ENCODE measurements at places on chromosomes 4 and X. TPM values are rescaled to one million over a fixed set of nuclear protein-coding genes. Genes with fewer than 3 reads are reported as not detected.

Gene SPACA5B
- total RNA-seq: not detected

Gene FAAH2
- 10.6 TPM for total RNA-seq

Gene GRID2
- total RNA-seq: not detected

Gene TSPAN6
- total RNA-seq: 19.6 TPM

Gene SLC9A7
- total RNA-seq: 4.2 TPM

Gene ETDB
- total RNA-seq: not detected

Gene TXK
- 8.1 TPM for total RNA-seq

Gene SATL1
- total RNA-seq: not detected

Gene GSX2
- total RNA-seq: not detected

Gene CNGA1
- total RNA-seq: 2.0 TPM

Gene ITGB1BP2
- 1.7 TPM for total RNA-seq

Gene CT45A5
- total RNA-seq: not detected

Gene PLAC8
- not detected for total RNA-seq

Gene VCX3A
- total RNA-seq: not detected

- H3K27me3 ChIP-seq: no peaks in the 10 kb centered on the region
- H3K27ac ChIP-seq: no peak overlapping the region
- no peak overlapping the region for H3K4me3 ChIP-seq
- H3K36me3 ChIP-seq: no peaks in the 10 kb centered on the region
Measured at GRCh38 chr4:123050018-123050417, 127.6 kb upstream of the NUDT6 start.

DNA sequence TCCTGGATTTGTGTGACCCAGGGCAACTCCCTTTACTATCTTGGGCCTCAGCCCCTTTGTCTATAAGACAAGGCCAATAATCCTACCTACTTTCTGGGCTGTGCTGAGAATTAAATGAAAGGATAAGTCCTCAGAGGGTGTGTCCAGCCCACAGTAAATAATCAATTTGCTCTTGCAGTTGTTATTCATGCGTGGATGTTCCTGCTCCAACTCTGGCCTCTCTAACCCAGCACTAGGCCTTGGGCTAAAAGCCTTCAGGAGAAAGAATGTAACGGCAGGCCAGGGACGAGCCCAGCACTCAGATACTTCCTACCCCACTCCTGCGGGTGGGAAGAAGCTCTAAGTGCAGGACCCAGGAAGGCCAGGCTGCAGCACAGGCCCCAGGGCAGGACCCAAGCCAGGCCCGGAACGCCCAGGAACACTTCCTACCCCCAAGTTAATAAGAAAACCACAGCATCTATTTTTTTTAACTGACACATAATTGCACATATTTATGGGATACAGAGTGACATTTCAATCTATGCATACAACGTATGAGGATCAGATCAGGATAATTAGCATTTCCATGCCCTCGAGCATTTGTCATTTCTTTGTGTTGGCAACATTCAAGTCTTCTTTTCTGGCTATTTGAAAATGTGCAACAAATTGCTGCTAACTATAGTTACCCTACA lies 179.6 kb upstream of the RBPJ start:
- H3K4me1 ChIP-seq: peaks cover 27% of the 10 kb centered on the region
- H3K36me3 ChIP-seq: no peaks in the 10 kb centered on the region
- no peaks in the 10 kb centered on the region for H3K27me3 ChIP-seq
- H3K27ac ChIP-seq: peak overlapping the region; percentile 76

GRCh38 chr4:38523054-38523453 lies 140.9 kb upstream of the KLF3 start:
- no peak overlapping the region for H3K27ac ChIP-seq
- DNase-seq: no peak
- H3K4me3 ChIP-seq: no peak overlapping the region
- H3K27me3 ChIP-seq: no peaks in the 10 kb centered on the region
- no peaks in the 10 kb centered on the region for H3K36me3 ChIP-seq

- DNase-seq: no peak
- H3K27me3 ChIP-seq: no peaks in the 10 kb centered on the region
- H3K4me1 ChIP-seq: no peaks in the 10 kb centered on the region
- no peaks in the 10 kb centered on the region for H3K36me3 ChIP-seq
- H3K27ac ChIP-seq: no peak overlapping the region
Measured at GRCh38 chrX:35380808-35381700, 417.1 kb upstream of the MAGEB16 start.

- no peak for DNase-seq
- H3K4me3 ChIP-seq: no peak overlapping the region
- H3K27ac ChIP-seq: no peak overlapping the region
Measured at GRCh38 chrX:50579955-50580354, 109.3 kb upstream of the DGKK start.

DNA sequence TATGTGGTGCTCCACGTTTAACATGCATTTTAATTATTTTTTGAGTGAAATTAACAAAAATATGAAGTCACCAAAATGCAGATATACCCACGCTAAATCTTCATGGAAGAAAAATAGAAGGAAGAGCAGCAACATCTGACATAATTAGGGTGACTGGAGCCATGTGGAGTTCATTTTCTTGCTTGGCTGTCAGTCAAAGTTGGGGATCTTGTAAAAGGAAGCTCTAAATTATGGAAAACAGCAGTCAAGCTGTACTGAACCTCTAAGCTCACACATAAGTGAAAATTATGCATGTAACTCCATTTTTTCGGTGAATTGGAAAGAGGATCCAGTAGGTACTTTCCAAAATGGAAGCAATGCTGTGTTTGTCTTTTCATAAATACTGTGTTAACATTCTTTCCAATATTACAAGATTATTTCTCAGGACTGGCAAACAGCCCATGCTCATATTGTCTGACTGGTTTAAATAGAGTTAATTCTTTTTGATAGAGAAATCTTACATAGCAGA lies 9.7 kb upstream of the PDGFC start:
- no peaks in the 10 kb centered on the region for H3K4me1 ChIP-seq
- no peak for DNase-seq
- no peak overlapping the region for H3K27ac ChIP-seq
- H3K27me3 ChIP-seq: no peaks in the 10 kb centered on the region

DNA sequence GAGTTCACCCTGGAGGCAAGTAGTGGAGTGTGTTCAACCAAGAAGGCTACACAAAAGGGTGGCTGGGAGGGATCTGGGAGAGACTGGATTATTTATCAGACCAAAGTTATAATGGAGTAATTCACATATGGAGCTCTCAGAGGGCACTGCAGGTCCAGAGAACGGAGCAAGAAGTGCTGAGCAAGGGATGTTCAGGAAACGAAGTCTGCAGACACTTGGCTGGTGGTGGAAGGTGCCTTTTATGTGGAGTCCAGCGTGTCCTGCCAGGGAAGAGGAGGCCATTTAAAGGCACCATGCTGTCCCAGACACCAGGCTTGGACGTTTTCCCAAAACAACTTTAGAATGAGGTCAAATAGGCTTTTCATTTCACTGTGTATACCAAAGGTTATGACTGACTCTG lies 130.1 kb downstream of the CEP135 start:
- no peak for DNase-seq
- H3K27ac ChIP-seq: no peak overlapping the region
- no peaks in the 10 kb centered on the region for H3K36me3 ChIP-seq

DNA sequence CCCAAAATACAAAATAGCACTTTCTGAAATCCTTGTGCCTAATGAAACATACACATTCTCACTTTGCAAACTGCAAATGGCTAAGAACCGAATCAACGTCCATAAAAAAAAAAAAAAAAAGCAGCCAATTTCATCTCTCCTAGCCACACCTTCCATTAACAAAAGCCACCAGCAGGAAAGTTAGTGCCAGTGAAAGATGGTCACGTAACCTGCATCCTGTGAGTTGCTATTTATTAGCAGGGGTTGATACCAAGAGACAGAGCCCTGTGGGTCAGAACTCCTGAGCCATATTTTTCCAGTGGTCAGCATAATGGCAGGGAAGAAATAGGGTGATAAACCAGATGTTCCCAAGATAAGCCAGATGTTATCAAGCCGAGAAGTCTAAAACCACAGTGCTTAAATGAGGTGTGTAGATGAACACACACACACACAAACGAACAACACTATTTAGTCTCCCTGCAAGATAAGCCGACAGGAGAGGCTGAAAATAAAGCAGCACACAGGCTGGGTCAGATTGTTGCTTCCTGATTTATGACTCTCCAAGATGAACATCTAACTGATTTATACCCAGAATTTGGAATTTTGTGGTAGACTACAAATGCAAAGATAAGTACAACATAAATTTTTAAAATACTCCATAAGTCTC lies 11.5 kb downstream of the PPARGC1A start:
- no peak overlapping the region for H3K4me3 ChIP-seq
- no peak overlapping the region for H3K27ac ChIP-seq
- DNase-seq: no peak
- H3K4me1 ChIP-seq: no peaks in the 10 kb centered on the region

- H3K27me3 ChIP-seq: no peaks in the 10 kb centered on the region
- H3K27ac ChIP-seq: no peak overlapping the region
- DNase-seq: no peak
- no peaks in the 10 kb centered on the region for H3K4me1 ChIP-seq
Measured at GRCh38 chr4:93897559-93897958, 69.0 kb downstream of the ATOH1 start.

DNA sequence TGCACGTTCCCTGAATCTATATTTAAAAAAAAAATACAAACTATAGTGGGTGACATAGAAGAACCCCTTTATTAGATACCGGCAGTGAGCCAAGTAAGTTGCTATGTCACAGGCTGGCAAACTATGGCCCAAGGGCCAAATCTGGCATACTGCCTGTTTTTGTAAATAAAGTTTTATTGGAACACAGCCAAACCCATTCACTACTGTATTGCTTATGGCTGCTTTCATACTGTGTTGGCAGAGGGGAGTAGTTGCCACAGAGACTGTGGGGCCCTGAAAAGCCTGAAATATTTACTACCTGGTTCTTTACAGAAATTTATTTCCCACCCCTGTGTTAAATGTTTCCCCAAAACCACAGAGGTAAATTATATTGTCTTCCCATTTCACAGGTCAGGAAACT lies 71.2 kb upstream of the EGFL6 start:
- H3K36me3 ChIP-seq: no peaks in the 10 kb centered on the region
- H3K4me1 ChIP-seq: no peaks in the 10 kb centered on the region
- no peaks in the 10 kb centered on the region for H3K27me3 ChIP-seq

GRCh38 chr4:159534655-159535054 lies 431.8 kb downstream of the RAPGEF2 start:
- H3K27me3 ChIP-seq: no peaks in the 10 kb centered on the region
- no peak overlapping the region for H3K27ac ChIP-seq
- no peak for DNase-seq
- H3K4me1 ChIP-seq: no peaks in the 10 kb centered on the region

- no peaks in the 10 kb centered on the region for H3K36me3 ChIP-seq
- no peak overlapping the region for H3K27ac ChIP-seq
- no peaks in the 10 kb centered on the region for H3K27me3 ChIP-seq
- DNase-seq: no peak
- H3K4me3 ChIP-seq: no peak overlapping the region
Measured at GRCh38 chr4:26912810-26913209, 52.2 kb downstream of the STIM2 start.

- H3K4me1 ChIP-seq: no peaks in the 10 kb centered on the region
- no peak overlapping the region for H3K4me3 ChIP-seq
- no peaks in the 10 kb centered on the region for H3K27me3 ChIP-seq
- H3K27ac ChIP-seq: no peak overlapping the region
Measured at GRCh38 chr4:8779490-8779932, 92.1 kb downstream of the HMX1 start.

- H3K4me1 ChIP-seq: peaks cover 7% of the 10 kb centered on the region
- H3K27ac ChIP-seq: peak overlapping the region; percentile 67
- peak overlapping the region; percentile 50 for H3K4me3 ChIP-seq
- H3K27me3 ChIP-seq: no peaks in the 10 kb centered on the region
- H3K36me3 ChIP-seq: no peaks in the 10 kb centered on the region
Measured at GRCh38 chrX:102599951-102600579, 750 bp downstream of the ARMCX5 start.

- no peak overlapping the region for H3K4me3 ChIP-seq
- H3K27me3 ChIP-seq: no peaks in the 10 kb centered on the region
- peaks cover 6% of the 10 kb centered on the region for H3K4me1 ChIP-seq
- H3K27ac ChIP-seq: no peak overlapping the region
Measured at GRCh38 chr4:101037249-101037648, 310.1 kb downstream of the PPP3CA start.

GRCh38 chrX:130909469-130910136 lies 6.6 kb upstream of the ENOX2 start:
- no peaks in the 10 kb centered on the region for H3K36me3 ChIP-seq
- no peak for DNase-seq
- H3K27me3 ChIP-seq: no peaks in the 10 kb centered on the region
- H3K4me1 ChIP-seq: no peaks in the 10 kb centered on the region
- H3K27ac ChIP-seq: no peak overlapping the region

DNA sequence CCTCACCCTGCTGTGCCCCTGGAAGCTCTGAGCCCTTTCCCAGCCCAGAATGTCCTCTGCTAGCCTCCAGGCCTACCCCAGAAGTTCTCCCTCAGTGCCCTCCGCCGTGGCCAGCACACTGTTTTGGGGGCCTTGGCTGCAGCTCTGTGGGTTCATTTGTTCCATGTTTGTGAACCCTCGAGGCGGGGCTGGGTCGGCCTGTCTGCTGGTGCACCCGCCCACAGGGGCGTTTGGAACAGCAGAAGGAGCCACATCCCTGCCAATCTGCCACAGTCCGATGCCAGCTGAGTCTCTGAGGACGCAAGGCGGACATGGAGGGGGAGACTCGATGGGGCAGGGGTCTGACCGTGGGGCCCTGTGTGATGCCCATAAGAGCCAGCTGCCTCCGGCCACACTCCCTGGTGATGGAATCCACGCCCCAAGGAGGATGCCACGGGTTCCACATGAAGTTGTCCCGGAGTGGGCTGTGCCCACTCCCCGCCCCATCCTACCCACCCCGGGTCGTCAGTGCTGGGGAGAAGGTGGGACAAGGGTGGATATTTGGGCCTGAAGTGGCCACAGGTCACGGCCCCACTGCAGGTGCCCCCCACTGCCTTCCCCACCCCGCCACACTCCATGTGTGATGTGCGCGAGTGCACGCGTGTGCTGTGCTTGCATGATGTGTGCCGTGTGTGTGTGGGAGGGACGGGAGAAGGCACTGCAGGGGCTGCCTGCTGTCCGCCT lies 7.1 kb downstream of the ATP5ME start:
- DNase-seq: no peak
- H3K36me3 ChIP-seq: no peaks in the 10 kb centered on the region
- H3K4me3 ChIP-seq: no peak overlapping the region
- no peak overlapping the region for H3K27ac ChIP-seq
- peaks cover 17% of the 10 kb centered on the region for H3K4me1 ChIP-seq
- H3K27me3 ChIP-seq: no peaks in the 10 kb centered on the region

DNA sequence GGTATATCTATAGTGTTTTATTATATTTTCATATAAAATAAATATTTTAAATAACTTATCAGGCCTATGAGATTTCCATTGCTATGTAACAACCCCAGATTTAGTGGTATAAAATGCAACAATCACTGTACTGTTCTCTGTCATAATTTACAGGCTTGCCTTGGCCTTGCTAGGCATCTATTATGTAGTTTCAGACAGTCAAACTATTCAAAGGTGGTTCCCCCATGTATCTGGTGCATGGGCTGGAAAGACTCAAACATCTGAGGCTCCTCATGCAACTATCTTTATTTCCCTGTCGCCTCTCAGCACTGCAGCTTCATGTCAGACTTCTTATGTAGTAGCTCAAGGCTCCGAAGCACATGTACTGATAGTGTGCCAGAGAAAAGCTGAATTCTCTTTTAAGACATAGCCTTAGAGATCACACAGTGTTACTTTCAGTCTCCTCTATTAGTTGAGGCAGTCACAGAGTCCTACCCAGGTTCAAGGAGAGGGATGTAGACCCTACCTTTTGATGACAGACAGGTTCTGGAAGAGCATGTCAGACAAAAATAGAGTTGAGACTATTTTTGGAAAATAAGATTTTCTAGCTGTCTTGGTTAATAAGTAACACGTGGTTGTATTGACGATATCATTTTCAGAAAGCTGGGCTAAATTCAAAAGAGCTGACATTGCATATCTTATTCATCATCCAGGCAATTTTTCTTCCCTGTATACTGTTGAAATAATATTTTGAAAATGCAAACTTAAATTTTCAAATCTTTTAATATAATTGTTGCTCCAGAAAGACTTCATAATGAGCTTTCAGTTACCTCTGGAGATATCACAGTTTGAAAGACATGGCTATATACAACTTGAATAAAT lies 19.4 kb downstream of the MTTP start:
- no peaks in the 10 kb centered on the region for H3K27me3 ChIP-seq
- H3K36me3 ChIP-seq: no peaks in the 10 kb centered on the region
- no peak overlapping the region for H3K27ac ChIP-seq

All from vagina (tissue), 2 donors.